ENCODE measurements at places on chromosomes 12 and 14.

- no peak for DNase-seq
These were observed 365.1 kb upstream of the SFSWAP start for GRCh38 chr12:131345521-131346436.

- no peak for DNase-seq
These were observed 328.1 kb downstream of the ALG10 start for GRCh38 chr12:34350092-34351041.

- no peak for DNase-seq
These were observed 168.7 kb upstream of the RPL10L start for GRCh38 chr14:46820291-46820690.

DNA sequence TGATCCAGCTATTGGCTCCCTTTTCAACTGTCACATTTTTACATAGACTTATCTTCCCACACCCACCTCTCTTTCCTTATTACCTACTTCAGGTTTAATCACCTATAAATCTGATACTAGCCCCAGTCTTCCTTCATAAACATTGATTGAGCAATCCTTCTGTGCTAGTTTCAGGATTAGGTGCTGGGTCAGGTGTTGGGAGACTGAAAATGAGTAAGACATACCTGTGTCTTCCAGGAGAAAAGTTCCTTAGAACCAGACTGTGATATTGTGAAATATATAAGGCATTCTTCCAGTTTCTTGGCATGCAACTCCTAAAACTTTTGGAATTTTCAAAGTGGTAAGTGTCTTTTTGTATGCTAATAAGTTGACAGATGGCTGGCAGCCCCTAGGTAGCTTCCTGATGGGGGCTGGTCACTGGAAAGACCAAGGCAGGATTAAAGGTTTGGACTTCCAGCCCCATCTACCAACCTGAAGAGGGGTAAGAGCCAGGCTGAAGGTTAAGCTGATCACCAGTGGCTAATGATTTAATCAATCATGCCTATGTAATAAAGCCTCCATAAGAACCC, 4.6 kb downstream of the ANO6 start:
- no peak for DNase-seq

DNA sequence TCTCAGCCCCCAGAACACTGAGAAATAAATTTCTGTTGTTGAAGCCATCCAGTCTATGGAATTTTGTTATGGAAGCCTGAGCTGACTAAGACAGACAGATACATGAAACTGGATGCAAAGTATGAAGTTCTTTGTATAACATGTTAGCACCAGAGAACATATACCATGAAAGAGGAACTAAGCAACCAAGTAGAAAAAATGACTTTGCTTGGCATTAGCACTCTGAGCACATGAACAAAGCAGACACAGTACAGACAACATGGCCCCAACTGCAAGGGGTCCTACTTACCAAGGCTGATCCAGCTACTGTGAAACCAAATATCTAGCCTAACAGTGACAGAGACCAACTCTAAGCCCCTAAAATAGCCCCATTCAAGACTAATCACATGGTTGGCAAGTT, 13.8 kb downstream of the EXOC5 start:
- no peak for DNase-seq

- no peak for DNase-seq
These were observed 1026.9 kb downstream of the LRFN5 start for GRCh38 chr14:42633504-42634095.
